D341Med (cell line): ENCODE measurements at places on chromosomes 3 and 15.

GRCh38 chr3:107413264-107413663 is 36.0 kb downstream of the CCDC54 start:
- no peak for DNase-seq

- DNase-seq = no peak
Observed at GRCh38 chr15:33448961-33449606, 138.3 kb downstream of the RYR3 start.

- DNase-seq = no peak
Observed at GRCh38 chr15:83980637-83981036, 254.9 kb upstream of the GOLGA6L4 start.

DNA sequence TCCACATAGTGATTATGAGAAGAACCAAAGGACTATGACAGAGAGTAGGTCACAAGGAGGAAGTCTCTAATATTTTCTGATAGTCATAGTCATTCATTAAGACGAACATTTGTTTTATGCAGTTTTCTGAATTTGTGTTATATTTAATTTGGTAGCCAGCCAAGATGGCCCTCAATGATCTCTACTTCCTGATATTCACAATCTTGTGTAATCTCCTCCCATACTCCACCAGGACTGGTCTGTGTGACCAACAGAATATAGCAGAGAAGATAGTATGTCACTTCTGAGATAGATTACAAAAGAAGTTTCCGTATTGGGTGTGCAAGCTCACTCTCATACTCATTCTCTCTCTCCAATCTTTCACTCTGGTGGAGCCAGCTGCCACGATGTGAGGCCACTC is 30.8 kb downstream of the HLTF start:
- no peak for DNase-seq

GRCh38 chr3:78569804-78570203 is 1198.0 kb downstream of the ROBO1 start:
- no peak for DNase-seq

DNA sequence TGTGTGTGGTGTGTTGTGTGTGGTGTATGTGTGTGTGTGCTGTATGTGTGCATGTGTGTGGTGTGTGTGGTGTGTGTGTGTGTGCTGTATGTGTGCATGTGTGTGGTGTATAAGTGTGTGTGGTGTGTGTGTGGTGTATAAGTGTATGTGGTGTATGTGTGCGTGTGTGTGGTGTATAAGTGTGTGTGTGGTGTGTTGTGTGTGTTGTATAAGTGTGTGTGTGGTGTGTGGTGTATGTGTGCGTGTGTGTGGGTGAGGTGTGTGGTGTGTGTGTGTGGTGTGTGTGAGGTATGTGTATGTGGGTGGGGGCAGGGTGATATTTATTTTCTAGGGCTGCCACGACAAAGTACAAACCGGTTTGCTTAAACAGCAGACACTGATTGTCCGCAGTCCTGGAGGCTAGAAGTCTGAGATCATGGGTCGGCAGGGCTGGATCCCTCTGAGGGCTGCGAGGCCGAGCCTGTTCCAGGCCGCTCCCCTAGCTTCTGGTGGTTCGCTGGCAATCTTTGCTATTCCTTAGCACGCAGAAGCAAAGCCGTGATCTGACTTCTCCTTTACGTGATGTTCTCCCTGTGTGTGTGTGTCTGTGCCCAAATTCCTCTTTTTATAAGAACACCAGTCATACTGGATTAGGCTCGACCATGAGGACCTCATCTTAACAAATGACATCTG is 160.2 kb downstream of the XXYLT1 start:
- no peak for DNase-seq

DNA sequence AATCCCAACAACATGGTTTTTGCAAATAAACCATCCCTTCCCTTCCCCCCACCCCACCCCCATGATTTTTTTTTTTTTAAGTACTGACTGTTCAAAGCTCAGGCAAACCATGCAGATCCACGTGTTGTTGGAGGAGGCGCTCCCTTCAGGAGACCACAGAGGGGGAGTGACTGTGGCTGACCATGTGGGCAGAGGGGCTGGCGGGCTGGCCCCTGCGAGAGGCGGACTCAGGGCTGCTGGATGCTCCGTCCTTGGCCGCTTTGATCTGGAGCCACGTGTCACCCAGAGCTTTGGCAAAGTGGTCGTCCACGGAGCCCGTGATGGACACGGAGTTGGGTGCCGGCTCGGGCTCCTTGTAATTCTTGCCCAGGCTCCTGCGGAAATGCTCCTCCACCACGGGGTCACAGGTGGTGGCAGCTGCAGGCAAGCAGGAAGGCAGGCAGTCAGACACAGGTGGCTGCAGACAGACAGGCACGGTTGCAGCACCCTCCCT is 85.3 kb downstream of the VGLL4 start:
- no peak for DNase-seq

DNA sequence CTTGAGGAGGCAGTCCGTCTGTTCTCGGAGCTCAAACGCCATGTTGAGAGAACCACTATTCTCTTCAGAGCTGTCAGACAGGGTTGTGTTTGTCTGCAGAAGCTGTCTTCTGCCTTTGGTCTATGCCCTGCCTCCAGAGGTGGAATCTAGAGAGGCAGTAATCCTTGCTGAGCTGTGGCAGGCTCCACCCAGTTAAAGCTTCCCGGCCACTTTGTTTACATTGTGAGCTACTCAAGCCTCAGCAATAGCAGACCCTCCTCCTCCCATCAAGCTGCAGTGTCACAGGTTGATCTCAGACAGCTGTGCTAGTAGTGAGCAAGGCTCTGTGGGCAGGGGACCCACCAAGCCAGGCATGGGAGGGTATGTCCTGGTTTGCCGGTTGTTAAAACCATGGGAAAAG is 8.9 kb downstream of the OR5AC2 start:
- no peak for DNase-seq

DNA sequence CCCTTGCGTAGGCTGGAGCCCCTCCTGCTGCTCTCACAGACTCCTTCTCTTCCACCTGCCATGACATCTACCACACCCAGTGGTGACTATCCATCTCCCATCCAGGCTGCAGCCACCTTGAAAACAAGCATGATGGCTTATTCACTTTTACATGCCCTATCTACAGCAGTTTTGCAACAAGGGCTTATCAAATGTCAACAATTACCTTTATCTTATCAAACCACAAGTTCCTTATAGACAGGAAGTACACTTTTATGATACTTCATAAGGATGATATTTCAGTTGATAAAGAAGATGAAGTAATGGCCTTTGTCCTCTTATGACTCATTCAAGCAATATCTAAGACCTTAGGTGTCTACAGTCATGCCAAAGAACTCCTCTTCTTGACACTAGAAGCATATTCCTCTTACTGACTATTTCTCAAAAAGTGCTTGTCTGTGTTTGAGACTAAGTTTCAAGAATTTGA is 125.3 kb upstream of the SPRED1 start:
- DNase-seq = no peak

- DNase-seq = no peak
Observed at GRCh38 chr3:15313461-15313860, 18.9 kb downstream of the SH3BP5 start.

DNA sequence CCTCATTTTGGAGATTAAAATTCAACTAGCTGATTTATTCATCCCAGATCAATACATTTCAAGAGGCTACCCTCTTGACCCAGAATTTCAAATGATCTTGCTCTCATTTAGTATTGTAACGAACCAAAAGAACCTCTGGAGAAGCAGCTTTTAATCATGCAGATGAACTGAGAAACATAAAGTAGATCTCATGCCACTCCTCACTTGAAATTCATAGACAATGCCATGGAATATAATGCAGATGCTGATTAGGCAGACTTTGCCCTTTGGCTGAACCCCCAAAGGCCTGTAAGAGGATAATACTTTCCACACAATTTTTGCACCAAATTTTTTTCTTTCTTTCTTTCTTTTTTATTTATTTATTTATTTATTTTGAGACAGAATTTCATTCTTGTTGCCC is 358.3 kb downstream of the NEK10 start:
- DNase-seq = no peak

GRCh38 chr3:5389057-5389456 is 201.6 kb downstream of the EDEM1 start:
- no peak for DNase-seq

DNA sequence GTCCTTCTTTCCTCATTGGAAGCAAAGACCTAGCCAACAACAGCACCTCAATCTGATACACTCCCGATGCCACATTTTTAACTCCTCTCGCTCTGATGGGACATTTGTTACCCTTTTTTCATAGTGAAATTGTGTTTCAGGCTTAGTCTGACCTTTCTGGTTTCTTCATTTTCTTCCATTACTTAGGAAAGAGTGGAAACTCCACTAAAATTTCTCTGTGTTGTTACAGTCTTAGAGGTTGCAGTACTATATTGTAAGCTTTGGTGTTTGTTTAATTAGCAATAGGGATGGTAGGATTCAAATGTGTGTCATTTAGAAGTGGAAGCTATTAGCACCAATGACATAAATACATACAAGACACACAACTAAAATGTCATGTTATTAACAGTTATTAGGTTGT is 29.6 kb upstream of the CRTC3 start:
- DNase-seq = no peak

DNA sequence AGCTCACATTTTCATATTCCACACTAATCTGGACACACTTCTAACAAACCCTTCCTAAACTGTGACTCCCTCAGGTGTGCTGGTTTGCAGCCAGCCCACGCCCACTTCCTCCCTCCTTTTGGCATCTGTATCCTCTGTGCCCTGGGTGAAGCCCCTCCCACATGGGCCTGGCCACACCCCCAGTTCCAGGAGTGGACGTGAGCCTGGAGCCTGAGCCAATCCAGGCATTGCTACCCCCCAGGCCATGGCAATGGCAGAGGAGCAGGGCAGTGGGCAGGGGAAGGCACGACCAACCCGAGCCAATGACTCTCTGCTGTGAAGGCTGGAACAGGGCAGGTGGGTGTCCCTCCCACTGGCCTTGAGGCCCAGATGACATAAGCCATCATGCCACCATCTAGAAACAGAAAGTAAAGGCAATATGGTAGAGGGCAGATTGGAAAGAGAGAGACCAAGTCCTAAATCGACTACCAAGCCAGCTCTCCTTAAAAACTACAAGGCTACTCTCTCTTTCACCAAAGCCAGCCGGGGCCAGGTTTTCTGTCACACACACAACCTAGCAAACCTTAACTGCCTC is 18.6 kb downstream of the FAM174B start:
- DNase-seq = no peak
